ENCODE measurements at places on chromosomes 16 and 17.
A peak's percentile ranks its signal among the peaks of the same experiment; 100 is the strongest.

- no peak for DNase-seq
Measured at GRCh38 chr17:62062302-62062701, 2.8 kb downstream of the MED13 start.

DNA sequence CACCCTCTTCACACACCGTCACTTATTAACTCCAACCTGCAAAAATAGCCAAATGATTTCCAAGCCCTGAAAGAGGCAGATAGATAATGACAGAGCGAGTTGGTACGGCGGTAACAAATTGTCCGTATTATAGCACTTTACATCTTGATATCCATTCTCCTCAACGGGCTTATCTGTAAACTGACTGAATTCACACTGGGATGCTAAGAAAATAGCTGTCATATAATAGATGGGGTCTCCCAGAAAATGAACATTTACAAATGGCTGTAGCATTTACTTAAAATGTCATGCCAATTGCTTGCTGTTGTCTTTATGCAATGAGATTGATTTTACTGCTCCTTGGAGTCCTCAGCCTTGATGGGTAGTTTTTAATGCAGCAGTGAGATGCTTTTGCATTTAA is 225.8 kb upstream of the SDK2 start:
- no peak for DNase-seq

DNA sequence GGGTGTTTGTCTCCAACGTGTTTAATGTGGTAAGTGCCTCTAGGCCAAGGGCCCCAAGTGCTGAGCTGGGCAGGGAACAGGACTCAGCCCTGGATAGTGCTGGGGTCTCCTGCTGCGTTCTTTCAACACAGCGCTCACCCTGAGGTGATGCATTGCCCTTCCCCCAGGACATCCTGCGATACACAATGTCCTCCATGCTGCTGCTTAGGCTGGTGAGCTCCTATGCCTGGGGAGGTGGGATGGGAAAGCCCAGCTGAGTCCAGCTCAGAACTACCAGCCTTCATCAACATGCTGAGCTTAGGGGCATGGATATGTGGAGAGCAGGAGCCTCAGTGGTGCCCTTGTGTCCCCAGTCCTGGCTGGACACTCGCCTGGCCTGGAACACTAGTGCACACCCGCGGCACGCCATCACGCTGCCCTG is 563 bp downstream of the ZACN start:
- no peak for DNase-seq

GRCh38 chr16:86566601-86566965 is at the start of gene FOXC2:
Gene FOXC2 (plus strand): TSS chr16:86566829. CDS start chr16:86567336, 507 bp downstream.
- peak; percentile 90 for DNase-seq
